NCI-H1930 (cell line): ENCODE measurements at places on chromosomes 7 and 10.

DNA sequence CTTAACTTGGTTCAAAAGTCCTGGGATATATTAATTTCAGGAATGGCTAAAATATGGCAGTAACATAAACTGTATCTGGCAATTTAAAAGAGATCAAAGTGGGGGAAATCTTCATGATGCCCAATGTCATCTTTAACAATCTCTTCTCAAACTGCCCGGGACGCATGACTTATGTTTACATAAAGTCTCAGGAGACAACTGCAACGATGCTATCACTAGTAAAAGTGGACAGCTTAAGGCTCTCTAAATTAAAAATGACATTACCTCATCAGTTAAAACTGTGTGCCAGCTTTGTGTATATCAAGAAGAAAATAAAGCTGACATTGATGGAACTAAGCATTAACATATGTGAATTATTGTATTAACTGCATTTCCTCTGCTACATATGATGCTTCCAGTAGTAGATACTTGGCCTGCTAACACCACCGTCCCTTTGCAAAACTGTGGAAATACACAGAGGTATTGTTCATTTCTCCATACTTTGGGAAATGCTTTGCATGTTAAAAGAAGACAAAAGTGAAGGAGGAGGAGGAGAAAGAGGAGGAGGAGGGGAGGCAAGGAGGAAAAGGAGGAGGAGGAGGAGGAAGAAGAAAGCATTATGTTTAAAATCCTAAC, 62.4 kb downstream of the NRP1 start:
- DNase-seq: no peak

DNA sequence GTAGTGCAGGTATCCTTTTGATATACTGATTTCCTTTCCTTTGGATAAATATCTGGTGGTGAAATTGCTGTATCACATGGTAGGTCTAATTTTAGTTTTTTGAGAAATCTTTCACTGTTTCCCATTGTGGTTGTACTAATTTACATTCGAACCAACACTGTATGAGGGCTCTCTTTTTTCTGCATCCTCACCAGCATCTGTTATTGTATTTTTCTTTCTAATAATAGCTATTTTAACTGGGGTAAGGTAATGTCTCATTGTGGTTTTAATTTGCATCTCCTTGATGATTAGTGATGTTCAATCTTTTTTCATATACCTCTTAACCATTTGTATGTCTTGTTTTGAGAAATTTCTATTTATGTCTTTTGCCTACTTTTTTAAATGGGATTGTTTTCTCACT, 335.4 kb upstream of the MTPN start:
- no peak for DNase-seq

DNA sequence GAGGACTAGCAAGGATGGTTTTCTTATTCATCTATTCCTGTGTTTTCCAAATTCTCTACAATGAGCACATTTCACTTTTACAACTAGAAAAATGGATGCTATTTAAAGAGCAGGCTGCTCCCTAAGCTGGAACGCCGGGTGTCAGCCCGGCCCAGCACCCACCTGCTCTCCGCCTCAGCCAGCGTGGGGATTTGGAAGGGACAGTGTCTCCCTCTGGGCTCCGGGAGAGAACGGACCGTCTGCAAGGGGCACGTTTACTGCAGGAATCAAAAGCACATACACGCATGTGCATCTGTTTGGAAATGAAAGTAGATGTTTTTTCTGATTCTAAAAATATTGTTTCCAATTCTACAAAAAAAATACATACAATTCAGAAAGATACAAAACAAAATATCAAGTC, 2.3 kb upstream of the JAKMIP3 start:
- DNase-seq: no peak

- DNase-seq: no peak
Measured at GRCh38 chr7:55912748-55913158, 25.5 kb downstream of the ZNF713 start.

DNA sequence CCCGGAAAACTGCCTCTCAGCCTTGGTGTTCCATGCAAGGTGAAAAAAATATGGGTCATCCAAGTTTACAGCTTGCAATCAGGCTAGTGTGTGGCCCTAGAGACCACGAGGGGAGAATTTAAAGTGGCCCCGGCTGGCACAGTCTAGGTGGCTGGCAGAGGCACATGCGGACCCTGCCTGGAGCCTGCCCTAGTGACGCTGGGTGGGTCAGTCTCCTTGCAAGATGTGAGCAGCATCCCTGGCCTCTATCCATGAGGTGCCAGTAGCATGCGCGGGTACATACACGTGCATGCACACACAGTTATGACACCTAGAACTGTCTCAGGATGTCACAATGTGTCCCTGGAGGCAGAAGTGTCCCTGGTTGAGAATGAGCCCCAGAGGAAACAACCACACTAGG, 22.4 kb upstream of the ZNF716 start:
- no peak for DNase-seq

GRCh38 chr10:131897297-131897899, 3.4 kb upstream of the PPP2R2D start:
- no peak for DNase-seq

DNA sequence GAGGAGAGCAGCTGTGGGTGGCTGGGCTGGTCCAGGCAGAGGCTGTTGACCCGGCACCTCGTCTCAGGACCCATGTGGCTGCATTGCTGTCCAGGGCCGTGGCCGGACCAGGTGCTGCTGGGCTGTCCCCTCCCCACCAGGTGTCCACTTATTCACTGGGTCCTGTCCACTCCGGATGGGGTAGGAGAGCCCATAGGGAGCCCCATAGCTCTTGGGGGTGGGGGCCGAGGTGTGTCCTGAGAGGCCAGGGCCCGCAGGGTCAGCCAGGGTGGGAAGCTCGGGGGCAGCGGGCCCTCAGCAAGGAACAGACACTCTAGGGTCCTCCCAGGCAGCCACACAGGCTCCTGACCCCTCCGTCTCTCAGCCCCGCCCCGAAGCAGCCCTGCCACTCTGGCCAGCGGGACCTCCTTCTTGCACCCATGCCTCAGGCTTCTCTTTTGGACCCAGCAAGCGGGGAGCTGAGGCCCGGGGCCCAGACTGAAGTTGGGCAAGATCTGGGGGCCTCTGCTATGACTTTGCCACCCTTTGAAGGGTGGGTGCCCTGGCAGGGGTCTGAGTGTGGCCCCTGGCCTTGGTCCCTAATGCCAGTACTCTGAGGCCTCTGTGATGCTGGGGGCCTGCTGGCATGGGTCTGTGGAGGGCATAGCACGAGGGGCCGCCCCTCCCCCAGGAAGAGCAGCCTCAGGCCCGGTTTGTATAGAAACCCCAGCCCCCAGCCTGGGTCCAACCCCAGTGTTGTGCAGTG, 86.4 kb downstream of the NKX6-2 start:
- no peak for DNase-seq

DNA sequence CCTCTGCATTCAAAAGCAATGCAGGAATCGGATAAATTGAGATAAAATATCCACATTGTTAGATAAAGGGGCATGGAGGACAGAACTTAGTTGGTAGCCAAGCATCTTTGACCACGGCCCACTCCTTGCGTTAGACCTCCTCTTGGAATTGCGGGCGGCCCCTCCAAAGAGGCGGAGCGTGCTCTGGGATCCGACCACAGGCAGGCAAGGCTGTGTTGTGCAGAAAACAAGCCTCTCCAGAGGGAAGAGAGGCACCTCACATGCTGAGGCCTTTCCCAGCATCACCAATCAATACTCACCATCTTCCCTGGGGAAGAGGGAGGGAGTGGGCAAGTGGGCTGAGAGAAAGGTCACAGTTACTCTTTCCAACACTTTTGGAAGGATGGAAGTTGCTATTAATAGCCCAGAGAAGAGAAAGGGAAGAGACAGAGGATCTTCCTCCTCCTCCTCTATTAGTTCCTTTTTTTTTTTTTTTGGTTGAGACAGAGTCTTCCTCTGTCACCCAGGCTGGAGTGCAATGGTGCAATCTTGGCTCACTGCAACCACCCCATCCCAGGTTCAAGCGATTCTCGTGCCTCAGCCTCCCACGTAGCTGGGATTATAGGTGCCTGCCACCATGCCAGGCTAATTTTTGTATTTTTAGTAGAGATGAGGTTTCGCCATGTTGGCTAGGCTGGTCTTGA, 49.7 kb upstream of the NRF1 start:
- no peak for DNase-seq

- DNase-seq: no peak
Measured at GRCh38 chr7:43479042-43479441, 103.9 kb upstream of the STK17A start.

DNA sequence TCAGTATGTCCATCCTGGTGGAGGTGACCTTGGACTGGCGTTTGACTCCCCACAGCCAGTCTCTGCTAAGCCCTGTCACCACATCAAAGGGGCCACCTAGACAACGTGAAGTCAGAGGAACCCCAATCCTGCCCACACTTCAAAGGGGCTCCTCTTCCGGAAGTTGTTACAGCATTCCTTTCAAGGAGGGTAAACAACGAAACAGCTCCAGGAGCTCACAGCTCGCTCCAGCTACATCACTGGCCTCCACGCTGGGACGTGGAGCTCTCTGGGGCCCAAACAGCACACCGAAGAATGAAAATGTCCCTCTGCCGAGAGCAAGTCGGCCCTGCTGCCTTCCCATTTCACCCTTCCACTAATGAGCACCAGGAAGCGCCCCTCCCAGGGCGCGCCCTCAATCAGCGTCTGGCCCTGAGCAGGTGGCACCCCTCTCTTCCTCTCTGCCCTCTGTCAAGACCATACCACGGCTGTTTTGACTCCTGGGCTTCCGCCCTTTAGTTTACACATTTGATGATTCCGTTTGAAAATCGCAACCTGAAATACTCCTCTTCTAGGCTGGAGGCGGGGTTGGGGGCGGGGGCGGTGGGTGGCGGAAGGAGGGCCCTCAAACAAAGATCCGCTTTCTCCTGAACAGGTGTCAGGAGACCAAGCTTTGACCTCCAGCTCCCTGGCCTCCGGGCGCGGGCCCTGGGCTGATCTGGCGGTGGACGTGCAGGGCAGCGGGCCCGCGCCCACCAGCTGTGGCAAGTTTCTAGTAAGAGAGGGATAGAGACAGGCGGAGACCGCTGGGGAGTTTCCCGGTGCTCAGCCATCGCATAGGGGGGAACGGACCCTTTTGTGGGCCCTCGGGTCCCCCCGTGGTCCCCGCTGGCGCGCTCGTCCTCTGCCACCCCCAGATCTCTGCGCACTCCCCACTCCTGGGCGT, 53.1 kb upstream of the KDM7A start:
- no peak for DNase-seq

DNA sequence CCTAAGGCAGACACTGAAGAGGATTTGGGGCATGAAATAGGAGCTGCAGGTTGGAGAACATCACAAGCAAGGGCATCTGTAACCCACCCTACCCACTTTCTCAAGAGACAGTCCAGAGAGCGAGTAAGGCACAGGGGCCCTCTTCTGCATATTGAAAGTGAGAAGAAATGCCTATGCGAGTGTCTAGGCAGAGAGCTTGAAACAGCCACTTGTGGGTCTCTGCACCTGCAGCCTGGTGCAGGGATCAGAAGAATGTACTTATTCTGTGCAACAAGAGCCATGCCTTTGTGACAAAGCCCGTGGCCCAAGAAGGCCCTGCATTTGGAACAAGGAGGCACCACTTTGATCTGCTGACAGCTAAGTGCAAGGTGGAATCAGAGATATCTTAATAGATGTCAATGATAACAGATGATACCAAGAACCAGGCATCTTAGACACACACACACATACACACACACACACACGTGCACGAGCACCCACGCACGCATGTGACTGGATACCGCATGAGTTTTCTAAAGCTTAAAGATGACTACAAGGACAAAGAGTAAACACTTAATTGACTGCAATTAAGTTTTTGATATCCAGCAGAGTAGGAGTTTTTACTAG, 89.3 kb downstream of the NPSR1 start:
- DNase-seq: no peak

- DNase-seq: no peak
Measured at GRCh38 chr7:35482231-35482630, 212.7 kb downstream of the HERPUD2 start.

GRCh38 chr10:128875030-128875744, 591.9 kb upstream of the MGMT start:
- DNase-seq: no peak

DNA sequence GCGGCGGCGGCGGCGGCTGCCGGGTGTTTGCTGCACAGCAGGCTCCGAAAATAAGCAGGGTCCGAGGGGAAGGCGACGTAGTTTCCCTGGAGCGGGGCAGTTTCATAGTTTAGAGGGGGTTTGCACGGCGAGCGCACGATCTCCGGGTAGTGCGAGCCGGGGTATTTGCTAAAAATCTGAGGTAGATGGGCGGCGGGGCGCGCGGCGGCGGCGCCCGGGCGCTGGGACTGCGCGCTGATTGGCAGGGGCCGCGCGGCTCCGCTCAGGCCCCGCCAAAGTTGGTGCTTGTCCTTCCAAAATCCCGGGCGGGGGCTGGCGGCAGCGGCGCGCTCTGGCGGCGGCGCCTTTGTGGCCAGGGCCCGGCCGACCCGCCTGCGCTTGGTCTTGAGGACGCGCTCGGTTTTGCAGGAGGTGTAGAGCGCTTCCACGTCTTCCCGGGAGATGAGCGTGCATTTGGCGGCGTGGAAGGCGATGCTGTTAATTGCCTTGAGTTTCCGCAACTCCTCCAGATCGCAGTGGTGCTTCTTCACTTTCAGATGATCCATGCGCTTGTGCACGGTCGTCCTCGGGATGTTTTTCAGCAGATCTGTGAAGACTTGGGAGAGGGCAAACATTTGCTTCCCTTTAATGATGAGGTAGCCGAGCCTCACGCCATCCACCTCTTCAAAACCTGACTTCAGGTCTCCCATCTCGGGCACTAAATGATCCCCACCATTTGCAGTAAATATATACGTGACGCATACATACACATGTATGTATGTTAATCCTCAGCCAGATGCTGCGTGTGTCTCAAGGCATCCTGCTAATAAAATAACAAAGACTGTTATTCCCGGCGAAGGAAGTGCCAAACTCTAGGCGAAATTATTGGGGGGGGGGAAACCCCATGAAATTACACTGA, 8.1 kb downstream of the SKIDA1 start:
- DNase-seq: no peak

GRCh38 chr10:52644373-52645186, 128.0 kb downstream of the MBL2 start:
- DNase-seq: no peak
